Left lobe of liver (tissue), 2 donors: ENCODE measurements at places on chromosomes 5 and 9. TPM values are rescaled to one million over a fixed set of nuclear protein-coding genes. Genes with fewer than 3 reads are reported as not detected.
A peak's percentile ranks its signal among the peaks of the same experiment; 100 is the strongest.

DNA sequence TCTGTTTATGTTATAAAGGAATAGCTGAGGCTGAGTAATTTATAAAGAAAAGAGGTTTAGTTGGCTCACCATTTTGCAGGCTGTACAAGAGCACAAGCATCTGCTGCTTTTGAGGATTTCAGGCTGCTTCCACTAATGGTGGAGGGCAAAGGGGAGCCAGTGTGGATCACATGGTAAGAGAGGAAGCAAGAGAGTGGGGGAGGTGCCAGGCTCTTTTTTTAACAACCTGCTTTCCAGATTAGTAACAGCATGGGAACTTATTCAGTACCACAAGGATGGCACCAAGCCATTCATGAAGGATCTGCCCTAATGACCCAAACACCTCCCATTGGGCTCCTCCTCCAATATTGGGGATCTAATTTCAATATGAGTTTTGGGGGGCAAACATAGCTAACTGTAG is 40.4 kb downstream of the CCL28 start:
- DNase-seq, result no peak

DNA sequence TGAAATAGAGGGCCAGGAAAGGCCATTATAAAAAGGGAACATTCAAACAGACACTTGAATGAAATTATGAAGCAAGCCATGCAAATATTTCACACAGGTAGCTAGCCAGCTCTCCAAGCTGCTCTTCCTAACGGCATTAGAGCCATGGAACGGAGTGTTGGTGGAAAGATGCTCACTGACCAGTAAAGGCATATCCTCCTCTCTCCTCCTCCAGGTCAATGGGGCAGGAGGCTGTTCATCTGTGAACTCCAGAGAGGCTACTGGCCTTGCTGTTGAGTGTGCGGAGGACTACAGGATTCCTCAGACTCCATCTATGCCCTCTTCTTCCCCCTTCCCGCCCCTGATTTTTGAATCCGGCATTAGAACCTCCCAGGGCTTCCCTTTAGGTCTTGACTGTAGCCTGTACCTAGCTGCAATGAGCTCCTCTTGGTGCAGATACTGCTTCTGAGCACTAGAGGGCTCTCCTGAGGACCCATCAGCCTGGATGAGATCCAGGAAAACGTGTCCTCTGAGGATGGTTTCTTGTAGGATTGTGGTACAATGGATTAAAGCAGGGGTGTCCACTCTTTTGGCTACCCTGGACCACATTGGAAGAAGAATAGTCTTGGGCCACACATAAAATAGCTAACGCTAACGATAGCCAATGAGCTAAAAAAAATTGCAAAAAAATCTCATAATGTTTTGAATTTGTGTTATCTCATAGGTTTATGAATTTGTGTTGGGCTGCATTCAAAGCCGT is 162.2 kb downstream of the SREK1 start:
- DNase-seq, result peak; percentile 58

- DNase-seq, result no peak
Measured at GRCh38 chr9:112326194-112326593, 7.2 kb downstream of the PTBP3 start.

DNA sequence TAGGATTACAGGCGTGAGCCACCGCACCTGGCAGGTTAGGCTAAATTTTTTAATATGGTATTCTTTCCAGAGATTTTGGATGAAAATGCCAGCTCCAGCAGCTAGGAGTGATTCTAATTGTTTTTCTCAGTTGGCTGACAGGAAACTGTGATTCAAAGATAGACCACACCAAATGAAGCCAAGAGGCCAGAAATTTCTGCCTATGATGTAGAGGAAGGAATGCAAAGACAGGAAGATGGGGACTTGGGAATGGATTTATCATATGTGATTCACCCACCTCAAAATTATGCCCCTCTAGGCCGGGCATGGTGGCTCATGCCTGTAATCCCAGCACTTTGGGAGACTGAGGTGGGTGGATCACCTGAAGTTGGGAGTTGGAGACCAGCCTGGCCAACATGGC is 53.3 kb downstream of the UGCG start:
- no peak for DNase-seq

GRCh38 chr9:79615038-79615437 is 43.3 kb downstream of the TLE4 start:
- DNase-seq, result no peak

- no peak for DNase-seq
Measured at GRCh38 chr5:3517348-3517747, 78.3 kb upstream of the IRX1 start.

GRCh38 chr5:2557435-2557834 is 194.0 kb downstream of the IRX2 start:
- no peak for DNase-seq

DNA sequence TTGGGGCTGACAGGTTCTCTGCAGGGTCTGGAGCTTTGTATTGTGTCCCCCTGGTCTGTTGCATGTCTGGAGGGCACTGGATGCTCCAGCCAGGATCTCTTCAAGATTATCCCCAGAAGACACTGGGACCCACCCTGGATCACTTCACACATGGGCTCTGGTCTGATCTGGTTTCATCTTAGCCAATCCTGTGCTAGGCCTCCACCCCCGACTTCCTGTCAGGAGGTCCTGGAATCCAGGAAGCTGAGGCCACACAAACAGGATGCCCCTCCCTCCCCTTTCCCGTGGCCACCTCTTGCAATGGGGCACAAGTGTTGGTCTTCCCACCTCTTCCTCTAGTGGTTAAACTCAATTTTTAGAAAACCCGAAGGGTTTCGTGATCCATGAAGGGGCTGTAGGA is 242.6 kb upstream of the MVB12B start:
- DNase-seq, result no peak

DNA sequence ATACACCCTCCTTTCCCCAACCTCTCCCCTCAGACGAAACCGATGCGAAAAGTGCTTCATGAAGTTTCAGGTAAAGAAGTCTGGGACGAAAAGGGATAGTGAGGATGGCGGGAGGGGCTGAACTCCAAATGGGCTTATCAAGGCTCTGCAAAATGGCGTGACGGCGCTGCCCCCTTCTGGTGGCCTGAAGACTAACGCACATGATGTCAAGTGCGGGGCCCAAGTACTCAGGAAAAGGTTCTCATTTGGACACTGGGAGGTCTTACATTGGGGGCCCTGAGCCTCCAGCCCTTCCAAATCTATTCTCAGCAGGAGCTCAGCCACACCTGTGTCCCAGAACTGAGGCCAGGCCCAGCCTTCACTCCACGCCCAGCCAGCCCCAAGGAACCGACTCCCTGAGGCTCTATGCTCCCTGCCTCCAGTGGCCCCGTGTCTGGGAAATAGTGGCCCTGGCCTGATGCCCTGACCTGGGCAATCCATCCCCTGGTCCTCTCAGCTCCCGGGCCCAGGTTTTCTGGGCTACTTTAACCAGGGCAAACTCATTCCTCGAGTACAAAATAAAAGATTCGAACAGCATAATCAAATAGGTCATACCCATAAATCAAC is 119.9 kb downstream of the KCNIP1 start:
- DNase-seq, result no peak

DNA sequence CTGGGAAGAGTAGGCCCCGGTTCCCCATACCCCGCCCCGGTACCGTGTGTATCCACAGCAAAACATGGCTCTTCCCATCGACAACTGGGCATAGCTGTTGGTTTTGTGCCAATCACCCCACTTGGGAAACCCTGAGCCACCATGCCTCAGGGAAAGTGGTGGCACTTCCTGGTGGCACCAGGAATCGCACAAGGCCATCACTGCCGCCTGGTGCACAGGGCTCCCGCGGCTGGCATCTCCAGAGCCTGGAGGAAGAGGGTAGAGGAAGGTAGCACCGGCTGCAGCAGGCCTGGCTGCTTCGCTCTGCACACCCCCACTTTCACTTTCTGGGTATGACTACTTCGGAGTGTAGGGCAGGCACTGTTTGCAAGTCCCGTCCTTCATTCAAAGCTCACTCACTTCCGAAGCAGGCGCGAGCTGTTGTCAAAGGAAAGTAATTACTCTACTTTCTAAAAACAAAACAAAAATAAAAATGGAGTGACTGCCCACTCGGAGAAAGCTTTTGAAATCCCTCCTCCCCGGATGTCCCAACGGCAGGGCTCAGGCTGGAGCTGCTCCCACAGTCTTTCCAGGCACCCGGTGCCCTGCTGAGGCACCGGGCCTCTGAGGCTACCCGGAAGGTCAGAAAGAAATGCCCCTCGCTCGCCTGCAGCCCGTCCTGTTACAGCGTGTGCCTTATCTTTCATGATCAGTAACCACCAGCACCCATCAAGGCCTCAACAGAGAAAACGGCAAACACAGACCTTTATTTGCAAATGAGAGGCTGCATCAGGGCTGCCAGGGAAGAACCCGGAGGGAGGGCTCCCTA is 2.0 kb downstream of the BRD3 start:
- peak; percentile 62 for DNase-seq

- no peak for DNase-seq
Measured at GRCh38 chr5:160649304-160649703, 202.7 kb downstream of the ATP10B start.

DNA sequence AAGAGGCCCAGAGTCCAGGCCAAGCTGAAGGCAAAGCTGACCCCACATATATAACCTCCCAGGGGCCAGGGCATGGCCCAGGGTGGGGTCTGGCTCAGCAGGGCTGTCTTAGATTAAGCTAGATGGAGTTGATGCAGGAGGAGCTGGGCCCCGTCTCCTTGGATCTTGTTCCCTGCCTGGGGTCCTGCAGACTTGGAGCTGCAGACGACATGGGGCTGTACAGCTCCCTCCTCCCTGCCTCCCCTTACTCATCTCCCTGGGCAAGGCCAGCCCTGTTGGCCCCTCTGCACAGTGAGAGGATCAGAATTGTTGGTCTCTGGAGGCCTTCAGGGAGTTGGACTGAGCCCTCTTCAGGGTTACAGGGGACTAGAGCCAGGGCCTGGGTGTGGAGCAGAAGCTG is 134.9 kb downstream of the RGS3 start:
- DNase-seq, result no peak

DNA sequence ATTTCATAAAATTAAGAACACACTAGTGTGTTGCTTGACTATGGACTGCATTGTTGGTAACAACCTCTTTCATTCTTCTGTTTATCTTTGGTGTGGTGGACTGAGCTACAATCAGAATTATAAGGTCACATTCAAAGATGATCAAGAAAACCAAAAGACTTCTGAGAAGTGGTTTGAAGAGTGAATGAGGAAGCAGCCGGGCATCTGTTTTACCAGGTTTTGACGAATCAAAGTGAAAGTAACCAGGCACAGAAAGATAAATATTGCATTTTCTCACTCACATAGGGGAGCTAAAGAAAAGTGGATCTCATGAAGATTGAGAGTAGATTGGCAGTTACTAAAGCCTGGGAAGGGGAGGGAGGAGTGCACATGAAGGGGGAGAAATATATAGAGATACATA is 589.1 kb downstream of the ZNF608 start:
- no peak for DNase-seq

DNA sequence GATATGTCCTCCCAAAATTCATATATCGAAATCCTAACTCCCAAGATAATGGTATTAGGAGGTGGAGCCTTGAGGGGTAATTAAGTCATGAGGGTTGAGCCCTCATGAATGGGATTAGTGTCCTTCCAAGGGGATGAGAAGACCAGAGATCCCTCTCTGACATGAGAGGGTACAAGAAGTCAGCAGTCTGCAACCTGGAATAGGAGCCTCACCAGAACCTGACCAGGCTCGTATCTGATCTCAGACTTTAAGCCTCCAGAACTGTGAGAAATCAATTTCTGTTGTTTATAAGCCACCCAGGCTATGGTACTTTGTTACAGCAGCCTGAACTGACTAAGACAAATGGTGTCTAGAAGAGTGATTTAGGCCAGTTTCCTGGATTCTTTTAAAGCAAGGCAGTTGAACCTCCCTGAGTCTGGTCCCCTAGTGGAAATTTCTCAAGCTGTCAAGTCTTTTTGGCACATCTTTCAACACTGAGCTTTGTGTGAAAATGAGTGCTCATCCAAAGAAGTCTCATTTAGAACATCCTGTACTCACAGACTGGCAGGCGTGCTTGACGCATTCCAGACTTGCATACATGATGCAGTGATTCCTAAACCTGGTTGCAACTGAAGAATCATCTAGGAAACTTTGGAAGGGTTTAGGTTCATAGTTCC is 254.8 kb upstream of the PPP1R2B start:
- DNase-seq, result no peak

DNA sequence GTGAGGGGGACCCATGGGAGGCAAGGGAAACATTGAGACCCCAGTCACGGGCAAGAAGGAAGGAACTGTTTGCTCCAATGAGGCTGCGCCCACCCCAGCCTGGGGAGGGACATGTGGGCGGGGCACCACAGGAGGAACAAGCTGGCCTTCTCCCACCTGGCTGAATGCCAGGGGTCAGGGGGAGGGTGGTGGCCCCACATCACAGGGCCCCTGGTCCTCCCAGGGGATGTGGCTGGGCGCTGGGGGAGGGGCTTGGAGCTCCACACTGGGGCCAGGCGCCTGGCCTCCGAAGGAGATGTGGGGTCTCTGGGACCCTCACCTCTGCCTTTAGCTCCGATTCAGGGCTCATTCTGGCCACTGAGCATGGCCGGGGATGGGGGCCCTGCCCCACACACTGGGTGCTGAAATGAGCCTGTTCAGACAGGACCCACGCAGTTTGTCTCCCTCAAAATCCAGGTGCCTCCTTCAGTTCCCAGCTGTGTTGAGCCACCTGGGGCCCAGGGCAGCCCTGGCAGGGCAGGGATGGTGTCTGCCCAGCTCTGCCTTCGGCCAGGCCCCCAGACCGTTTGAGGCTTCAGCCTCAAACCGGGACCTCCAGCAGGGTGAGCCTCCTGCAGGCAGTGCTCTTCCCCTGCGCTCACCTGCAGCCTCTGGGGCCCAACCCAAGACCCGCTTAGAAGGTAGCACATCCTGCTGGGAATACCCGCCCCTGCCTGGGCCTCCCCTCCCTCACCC is 33.2 kb upstream of the NOTCH1 start:
- DNase-seq, result no peak

GRCh38 chr9:133957328-133957727 is 34.8 kb downstream of the VAV2 start:
- no peak for DNase-seq

DNA sequence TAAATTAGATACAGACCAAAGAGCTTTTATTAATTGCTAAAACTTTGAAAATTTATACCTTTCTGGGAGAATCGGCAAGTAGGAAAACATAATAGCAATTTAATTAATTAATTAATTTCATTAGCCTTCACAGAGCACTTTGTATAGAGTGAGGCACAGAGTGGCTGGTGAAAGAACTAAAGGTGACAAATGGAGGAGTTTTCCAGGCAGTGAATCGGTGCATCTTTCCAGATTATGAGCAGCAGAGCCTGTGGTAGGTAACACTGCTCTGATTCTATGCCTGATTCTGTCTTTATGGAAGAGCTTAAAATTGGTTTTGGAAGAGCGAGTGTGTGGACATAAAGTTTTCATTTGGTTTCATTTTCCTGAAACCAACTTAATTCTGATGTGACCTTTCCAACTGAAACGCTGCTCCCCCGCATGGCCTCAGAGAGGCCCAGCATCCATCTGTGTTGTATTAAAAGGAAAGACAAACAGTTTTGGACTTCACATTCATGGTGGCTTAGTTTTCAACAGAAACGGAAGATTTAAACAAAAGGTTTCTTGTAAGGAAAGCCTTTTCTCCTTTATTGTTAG is 188.9 kb upstream of the RPS23 start:
- DNase-seq, result no peak

- DNase-seq, result peak; percentile 53
Measured at GRCh38 chr5:138752341-138752950, 779 bp upstream of the CTNNA1 start.

GRCh38 chr5:168964182-168964581 is 336.8 kb downstream of the SLIT3 start:
- no peak for DNase-seq

The PTGS1 gene
- total RNA-seq, result 2.0 TPM

The ACOT12 gene
- 51.6 TPM for total RNA-seq

The FOXI1 gene
- total RNA-seq, result not detected

The KLHL3 gene
- 10.6 TPM for total RNA-seq

The SPINK7 gene
- not detected for total RNA-seq
